Glomerular endothelial cell (primary cell): ENCODE measurements at places on chromosomes 7 and 10. TPM values are rescaled to one million over a fixed set of nuclear protein-coding genes. Genes with fewer than 3 reads are reported as not detected.

SLC26A5 gene
- not detected in 2 replicates for total RNA-seq

ECD gene
- total RNA-seq, result 38.4 and 41.2 TPM in 2 replicates

ITPRID1 gene
- total RNA-seq, result not detected in 2 replicates

CAMK2B gene
- 0.05 and 0.29 TPM in 2 replicates for total RNA-seq

NPSR1 gene
- total RNA-seq, result not detected in 2 replicates

NAT16 gene
- total RNA-seq, result not detected in 2 replicates

MYH16 gene
- total RNA-seq, result 0.12 and 1.3 TPM in 2 replicates

NUTM2A gene
- 0.82 and 1.7 TPM in 2 replicates for total RNA-seq

SPDYE2 gene
- total RNA-seq, result not detected in 2 replicates

CALHM2 gene
- total RNA-seq, result 12.0 and 14.5 TPM in 2 replicates

TMEM229A gene
- total RNA-seq, result not detected in 2 replicates

ABCB4 gene
- 0.29 and 0.78 TPM in 2 replicates for total RNA-seq

SEPTIN7 gene
- 190 and 191 TPM in 2 replicates for total RNA-seq

UCN3 gene
- total RNA-seq, result not detected in 2 replicates

C1QL3 gene
- 0.35 and 0.39 TPM in 2 replicates for total RNA-seq

ATP6V1F gene
- total RNA-seq, result 156 and 188 TPM in 2 replicates

MRPL43 gene
- 80.9 and 85.6 TPM in 2 replicates for total RNA-seq

FOXP2 gene
- total RNA-seq, result 0.68 and 3.5 TPM in 2 replicates

BTBD16 gene
- 0.47 TPM in 1 of 2 replicates, not detected in the other for total RNA-seq

DNA sequence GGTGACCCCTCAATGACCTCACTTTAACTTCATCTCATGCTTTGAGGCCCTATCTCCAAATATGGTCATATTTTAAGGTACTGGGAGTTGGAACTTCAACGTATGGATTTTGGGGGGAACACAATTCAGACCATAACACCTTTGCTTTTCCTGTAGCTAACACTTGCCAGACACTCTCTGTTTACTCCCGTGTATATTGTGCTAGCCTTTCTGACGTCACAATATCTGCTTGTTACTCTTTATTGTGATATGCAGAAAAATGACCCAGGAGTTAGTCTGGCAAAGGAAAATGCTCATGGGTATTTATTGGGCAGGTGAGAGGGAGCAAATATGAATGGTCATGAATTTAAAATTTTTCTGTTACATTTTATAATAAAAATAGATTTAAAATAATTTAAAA is 45.7 kb upstream of the KCND2 start:
- DNase-seq, result no peak

- DNase-seq, result peak; percentile 68
These were observed 148.5 kb upstream of the AKR1E2 start for GRCh38 chr10:4677296-4678021.

DNA sequence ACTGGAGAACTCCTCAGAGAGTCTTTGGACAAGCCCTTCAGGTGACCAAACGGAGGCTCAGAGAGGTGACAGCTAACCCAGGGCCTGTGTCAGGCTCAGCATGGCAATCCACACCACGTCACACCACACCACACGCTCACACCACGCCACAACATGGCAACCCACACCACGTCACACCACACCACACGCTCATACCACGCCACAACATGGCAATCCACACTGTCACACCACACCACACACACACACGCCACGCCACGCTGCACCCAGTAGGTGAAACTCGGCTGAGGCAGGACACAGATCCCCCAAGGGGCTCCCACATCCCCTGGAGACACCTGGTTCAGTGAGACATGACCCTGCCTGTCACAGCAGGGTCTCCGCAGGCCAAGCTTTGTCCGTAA is 107.3 kb downstream of the PDGFA start:
- DNase-seq, result no peak

- no peak for DNase-seq
These were observed 1.1 kb downstream of the ASL start for GRCh38 chr7:66076462-66077329.

DNA sequence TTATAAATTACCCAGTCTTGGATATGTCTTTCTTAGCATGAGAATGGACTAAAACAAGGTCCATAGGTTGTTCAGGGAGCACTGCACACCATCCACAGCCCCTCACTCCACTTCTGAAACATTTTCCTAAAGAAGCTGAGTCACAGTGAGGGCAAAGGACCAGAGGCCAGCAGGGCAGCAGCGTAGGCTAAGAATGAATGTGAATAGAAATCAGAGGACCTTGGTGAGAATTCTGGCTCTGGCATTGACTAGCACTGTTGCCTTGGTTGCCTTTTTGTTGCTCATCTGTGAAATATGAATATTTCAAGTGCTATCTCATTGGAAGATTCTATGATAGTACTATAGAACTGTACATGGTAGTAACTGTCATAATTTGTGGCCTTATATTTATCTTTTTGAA is 41.7 kb upstream of the TOMM7 start:
- DNase-seq, result no peak

DNA sequence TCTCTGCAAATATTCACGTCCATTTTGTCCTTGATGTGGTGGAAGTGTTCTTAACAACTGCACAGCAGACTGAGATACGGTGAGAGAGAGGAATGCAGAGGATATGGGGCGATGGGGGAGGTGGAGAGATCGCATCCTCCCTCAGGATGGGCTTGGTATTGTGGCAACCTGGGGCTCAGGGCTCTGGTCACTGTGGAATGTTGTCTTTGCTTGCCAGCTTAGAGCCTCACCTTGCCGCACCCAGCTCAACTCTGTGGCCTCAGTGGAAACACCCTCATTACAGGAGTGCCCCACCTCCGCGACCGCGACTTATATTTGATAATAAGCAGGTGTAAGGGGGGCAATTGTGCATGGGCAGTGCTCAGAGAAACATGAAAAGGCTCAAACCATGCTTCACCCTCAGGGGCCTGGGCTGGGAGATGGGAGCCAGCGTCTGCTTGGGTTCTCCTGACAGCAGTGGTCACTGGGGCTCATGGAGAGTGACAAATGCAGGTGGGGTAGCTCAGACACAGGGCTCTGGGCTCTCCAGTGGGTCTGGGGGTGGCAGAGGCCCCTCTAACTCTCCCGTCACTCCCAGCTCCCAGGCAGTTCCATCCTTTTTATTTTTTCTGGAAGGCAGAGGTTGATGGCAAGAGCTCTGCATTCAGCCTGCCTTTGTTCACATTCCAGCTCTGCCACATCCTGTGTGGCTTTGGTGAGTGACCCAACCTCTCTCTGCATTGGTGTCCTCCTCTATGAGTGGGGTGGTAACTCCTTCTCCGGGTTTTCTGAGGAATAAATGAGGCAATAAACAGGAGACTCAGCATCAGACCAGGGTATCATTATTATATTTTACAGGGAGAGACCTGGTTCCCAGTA is 43.1 kb upstream of the EMX2 start:
- no peak for DNase-seq

DNA sequence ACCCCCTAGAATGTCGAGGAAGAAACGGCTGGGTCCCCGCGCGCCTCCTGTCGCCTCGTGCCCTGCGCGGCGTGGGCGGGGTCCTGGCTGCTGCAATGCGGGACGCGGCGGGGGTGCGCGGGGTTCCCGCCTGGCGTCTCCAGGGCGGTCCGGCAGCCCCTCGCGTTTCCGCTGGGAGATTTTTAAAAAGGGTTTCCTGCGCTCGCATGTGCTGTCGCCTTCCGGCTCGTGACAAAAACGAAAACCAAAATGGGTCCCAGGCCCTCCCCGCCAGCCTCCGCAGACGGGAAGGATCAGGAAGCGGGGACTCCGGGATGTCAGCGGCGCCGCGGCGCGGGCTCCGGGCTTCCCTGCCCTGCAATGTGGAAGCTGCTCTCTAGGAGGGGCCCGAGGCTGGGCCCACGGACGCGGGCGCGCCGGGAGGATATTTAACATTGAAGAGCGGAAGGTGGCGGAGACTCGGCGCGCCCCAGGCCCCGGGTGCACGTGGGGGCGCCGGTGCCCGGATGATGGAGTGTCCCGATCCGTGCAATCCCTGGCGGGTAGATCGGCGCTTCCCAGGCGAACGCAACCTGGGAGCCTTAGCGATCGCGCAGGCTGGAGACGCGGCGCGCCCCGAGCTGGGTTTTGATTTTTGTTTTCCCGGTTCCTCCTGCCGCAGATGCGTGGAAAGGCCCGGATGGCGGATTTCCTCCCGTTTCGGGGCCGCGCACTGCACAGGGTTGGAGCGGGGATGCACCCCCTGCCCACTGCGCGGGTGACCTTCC is 1.0 kb downstream of the PFKP start:
- DNase-seq, result no peak

- DNase-seq, result no peak
These were observed 556.8 kb upstream of the GHITM start for GRCh38 chr10:83582407-83583095.

DNA sequence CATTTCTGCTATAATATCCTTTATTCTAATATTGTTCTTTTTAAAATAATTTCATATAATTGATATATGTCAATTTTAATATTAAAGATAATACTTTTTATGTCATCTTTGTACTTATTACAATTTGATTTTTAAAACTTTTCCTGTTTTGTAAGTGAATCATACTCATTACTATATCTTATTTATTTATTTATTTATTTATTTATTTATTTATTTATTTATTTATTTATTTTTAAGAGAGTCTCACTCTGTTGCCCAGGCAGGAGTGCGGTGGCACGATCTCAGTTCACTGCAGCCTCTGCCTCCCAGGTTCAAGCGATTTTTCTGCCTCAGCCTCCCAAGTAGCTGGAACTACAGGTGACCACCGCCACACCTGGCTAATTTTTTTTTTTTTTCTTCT is 215.3 kb downstream of the SUGCT start:
- no peak for DNase-seq

GRCh38 chr10:59582058-59582457 is 127.6 kb downstream of the SLC16A9 start:
- no peak for DNase-seq

GRCh38 chr10:34494012-34494411 is 321.1 kb downstream of the PARD3 start:
- DNase-seq, result no peak

DNA sequence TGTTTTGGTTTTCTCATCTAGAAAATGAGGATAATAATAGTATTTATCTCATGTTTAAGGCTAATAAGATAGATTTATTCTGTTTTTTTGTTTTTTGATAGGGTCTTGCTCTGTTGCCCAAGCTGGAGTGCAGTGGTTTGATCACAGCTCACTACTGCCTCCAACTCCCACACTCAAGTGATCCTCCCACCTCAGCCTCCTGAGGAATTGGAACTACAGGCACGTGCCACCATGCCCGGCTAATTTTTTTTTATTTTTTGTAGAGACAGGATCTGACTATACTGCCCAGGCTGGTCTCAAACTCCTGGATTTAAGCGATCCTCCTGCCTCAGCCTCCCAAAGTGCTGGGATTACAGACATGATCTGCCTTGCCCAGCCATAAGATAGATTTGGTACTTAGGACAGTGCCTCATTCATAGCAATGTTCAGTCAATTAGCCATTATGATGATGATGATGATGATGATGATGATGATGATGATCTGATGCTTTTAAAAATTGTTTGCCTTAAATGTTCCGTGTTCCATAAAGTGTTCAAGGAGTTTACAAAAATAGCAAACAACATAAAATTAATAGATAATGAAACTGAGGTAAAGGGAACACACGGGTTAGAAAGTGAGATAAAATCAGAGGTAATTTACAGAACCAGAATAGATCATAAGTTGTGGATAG is 4.6 kb downstream of the WIPF3 start:
- DNase-seq, result no peak

DNA sequence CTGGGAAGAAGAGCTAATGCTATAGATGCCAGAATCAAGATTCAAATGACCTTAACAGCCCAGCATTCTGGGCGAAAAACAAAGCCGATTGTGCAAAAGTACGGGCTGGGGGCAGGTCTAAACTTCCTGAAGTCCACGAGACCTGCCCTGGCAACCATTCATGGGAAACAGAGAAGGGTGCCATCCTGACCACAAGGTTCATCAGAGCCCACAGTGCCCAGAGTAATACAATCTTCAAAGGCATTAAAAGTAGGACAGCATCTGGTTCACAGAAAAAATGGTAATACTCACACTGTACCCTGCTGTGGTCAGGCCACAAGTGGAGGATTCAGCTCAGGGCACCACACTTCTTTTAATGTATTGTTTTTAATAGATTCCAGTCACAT is 36.1 kb downstream of the SORBS1 start:
- DNase-seq, result no peak

GRCh38 chr10:18681366-18681765 is 22.1 kb downstream of the ARL5B start:
- no peak for DNase-seq

- no peak for DNase-seq
These were observed 9.6 kb downstream of the FLNC start for GRCh38 chr7:128839751-128840177.

DNA sequence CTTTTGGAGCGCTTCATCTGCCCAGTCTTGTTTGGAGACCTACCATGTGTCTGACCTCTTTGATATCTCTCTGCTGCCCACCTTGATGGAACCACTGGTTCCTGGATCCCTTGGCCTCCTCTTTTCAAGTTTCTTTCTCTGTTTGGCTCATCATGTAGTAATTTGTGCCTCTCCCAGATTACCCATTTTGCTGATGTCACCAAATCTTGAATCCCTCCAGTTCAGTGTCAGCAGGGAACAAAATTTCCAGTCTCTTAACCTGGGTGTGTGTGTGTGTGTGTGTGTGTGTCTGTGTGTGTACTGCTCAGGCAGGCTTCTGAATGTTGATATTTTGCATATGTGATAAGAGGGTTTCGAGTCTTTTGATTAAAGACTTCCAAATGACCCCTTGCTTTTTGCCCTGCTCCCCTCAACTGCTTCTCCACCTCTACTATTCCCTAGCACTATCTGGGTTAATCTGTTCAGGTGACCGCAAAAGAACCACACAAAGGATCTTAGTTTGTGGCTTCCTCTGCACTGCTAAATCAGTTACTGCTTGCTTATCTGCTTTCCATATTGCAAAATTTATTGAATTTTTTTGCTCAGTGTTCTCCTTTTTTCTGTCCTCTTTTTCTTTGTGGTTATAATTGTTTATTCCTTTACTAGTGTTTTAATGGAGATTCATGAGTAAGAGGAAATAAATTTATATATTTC is 25.7 kb downstream of the MYO3A start:
- DNase-seq, result no peak

GRCh38 chr7:30796105-30796869 is 25.1 kb downstream of the MINDY4 start:
- DNase-seq, result no peak

DNA sequence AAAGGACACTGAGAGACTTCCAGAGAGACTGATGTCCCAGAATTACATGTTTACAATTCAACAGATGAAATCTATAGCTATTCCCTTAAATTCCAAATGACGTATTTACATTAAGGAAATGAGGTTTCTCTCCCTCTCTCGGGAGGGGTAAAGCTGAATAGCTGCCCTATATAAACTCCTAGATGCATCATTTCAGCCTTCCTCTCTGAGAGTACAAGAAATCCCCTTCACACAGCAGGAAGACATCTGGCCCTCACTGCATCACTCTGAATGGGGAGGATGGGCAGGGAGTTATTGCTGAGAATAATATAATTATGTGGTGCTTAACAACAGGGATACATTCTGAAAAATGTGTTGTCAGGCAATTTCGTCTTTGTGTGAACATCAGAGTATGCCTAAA is 11.0 kb downstream of the POT1 start:
- DNase-seq, result no peak

DNA sequence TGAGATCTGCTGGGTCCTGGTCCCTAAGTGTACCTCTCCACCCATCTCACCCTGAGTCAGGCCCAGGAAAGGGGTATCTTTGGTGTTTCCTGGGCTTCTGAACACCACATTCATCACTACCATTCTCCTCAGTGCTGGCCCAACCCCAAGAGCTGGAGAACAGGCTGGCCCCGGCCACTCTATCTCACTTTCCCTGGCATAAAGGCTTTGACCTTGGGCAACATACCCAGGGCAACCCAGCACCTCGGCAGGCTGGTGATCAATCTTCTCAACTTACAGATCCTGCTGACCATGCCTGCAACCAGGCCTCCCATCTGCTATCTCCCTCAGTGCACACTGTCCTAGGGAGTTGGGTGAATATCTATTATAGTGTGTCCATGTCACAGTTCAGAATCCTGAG is 2.1 kb downstream of the VSIR start:
- no peak for DNase-seq
